ENCODE measurements at places on chromosomes 11 and 22.
A peak's percentile ranks its signal among the peaks of the same experiment; 100 is the strongest.

- peak; percentile 69 for DNase-seq
Observed at GRCh38 chr22:21791635-21792625, 56.3 kb upstream of the YPEL1 start.

GRCh38 chr11:125214601-125215565 lies 50.3 kb downstream of the PKNOX2 start:
- DNase-seq: no peak

DNA sequence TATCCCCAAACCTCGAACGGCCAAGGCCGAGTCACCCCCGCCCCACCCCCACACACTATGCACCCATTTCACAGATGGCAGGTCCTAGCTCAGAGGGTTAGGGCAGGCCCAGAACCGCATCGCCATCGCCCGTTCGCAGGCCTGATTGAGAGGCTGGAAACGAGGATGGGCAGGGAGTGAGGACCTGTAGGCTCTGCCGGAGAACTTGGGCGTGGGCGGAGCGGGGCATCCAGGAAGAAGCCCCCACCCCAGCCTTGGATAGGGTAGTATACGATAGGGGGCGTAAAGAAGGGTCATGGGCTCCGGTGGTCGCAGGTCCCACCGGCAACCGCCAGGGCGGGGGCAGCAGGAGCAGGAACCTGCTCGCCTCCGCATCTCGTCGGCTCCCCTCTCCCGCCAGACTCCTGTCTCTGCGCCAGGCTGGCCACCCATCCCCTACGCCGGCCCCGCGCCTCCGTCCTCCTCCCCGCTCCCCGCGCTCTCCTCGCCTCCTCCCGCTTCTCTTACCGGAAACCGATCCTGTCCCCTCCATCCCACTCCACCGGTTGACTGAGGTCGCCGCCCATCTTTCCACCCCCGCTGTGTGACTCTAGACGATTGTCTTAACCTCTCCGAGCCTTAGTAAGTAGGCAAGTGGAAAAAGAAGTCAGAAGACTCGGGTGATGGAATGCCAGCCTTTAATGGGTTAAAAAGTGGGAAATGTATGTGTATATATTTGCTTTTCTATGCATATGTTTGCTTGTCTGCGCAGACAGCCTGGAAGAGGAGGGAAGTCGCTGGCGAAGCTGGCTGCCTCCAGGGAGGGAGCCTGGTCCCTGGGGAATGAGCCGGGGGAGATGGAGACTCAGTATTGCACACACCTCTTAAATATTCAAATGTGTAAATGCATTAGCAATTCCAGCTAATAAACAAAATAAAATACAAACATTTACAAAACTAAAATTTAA lies 52.8 kb downstream of the CYTH4 start:
- DNase-seq: peak; percentile 14

DNA sequence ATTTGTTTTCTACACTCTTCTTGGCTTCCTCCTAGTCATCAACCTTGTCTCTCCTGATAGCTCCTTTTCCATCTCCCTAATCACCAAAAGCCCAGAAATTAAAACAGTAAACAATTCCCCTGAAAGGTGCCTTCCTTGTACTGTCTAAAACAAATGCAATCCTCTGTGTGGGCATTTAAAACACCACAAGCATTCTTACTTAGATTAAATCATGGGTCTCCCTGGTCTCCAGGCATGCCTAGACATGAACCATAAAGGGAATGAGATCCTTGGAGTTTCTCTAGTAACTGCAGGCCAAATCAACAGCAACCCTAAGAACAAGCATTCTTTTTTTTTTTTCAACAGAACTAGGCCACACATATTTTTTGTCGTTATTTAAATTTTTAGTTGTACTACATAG lies 1.9 kb downstream of the BTG4 start:
- no peak for DNase-seq

DNA sequence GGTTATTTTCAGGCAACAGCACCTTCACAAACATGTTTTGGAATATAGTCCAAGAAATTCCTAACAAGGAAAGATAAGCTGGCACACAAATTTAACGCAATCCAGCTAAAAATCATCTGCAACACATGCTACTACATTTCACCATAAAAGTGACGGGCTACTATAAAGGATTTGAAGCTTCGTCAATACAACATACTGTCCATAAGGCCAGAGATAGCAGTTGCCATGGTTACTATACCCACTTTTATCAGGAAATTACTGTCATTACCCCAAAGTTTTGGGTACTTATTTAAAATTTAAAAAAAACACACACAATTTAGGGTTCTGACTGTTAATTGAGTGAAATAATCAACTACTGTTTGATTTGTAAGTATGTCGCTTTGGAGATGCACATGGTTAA lies 6.9 kb downstream of the PHF21A start:
- no peak for DNase-seq

GRCh38 chr22:45204819-45205218 lies 35.9 kb downstream of the KIAA0930 start:
- DNase-seq: no peak

DNA sequence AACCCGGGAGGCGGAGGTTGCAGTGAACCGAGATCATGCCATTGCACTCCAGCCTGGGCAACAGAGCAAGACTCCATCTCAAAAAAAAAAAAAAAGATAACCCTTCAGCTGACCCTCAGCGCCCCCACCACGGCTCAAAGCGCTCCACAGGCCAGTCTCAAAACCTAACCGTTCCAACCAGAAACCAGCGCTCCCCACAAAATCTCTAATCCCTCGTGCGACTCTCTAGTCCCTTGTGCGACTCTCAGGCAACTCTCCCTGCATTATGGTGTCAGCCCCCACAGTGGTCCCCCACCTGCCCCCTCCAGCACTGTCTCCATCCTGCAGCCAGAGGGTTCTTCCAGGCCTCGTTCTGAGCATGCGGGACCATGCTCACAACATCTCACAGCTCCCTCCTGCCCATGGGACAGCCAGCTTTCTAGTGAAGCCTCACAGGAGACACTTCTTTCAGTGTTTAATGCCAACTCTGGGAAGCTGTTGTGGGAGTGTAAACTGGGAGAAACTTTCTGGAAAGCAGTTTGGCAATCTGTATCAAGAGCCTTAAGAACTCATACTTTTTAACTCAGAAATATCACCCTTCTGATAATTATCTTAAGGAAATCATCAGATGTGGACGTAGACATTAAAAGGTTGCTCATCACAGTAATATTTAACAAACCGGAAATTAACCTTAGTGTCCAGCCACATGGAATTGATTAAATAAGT lies 4.2 kb upstream of the RASGRP2 start:
- no peak for DNase-seq

GRCh38 chr11:123543797-123544196 lies 110.6 kb downstream of the SCN3B start:
- DNase-seq: no peak

DNA sequence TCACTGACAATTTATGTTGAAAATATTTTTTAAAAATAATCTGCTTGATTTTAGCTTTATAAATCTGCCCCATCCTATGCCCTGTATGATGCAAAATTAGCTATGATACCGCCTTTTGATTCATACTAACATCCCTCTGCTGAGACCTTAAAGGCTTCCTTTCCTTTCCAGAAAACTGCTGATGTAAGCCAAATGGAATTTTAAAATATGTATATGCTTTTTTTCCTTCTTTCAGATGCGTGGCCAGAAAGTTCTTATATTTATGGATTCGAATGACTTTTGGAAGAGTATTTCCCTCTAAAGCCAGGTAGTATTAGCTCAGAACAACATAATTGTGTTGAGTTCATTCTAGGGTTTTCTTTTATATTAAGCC lies 34.5 kb downstream of the SFI1 start:
- DNase-seq: no peak

DNA sequence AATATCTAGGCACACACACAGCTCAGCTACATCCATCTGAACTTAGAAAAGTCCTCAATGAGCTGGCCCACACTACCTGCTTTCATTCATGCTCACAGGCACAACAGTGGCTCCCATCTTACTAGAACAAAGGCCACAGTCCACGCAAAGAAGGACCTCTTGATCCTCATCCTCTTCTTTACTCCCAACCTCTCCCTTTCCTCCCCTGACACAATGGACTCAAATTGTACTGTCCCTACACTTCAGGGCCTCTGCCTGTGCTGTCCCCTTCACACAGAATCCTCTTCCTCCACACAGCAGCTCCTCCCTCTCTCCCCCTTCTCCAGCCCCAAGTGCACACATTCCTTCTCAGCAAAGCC lies 12.7 kb downstream of the SMCO4 start:
- no peak for DNase-seq

- no peak for DNase-seq
Observed at GRCh38 chr11:112583261-112583893, 322.7 kb upstream of the PLET1 start.

- DNase-seq: no peak
Observed at GRCh38 chr22:22410121-22410520, 98.4 kb downstream of the ZNF280B start.

DNA sequence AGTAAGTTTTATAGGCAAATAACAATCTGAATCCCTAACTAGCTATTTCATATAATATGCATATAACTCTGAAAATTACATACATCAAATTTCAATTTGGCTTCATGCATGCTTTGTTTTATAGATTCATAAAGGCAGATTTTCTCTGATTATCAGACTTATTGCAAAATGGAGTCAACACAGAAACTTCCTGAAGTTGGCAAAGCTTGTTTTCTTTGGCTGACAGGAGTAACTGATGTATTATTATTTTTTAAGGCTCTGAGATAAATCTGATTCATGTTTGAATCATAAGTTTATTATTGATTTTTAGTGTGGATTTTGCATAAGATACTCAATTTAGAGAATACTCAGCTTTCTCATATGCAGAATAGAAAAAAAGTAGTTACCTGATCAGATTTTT lies 356.3 kb upstream of the CCDC90B start:
- DNase-seq: no peak

DNA sequence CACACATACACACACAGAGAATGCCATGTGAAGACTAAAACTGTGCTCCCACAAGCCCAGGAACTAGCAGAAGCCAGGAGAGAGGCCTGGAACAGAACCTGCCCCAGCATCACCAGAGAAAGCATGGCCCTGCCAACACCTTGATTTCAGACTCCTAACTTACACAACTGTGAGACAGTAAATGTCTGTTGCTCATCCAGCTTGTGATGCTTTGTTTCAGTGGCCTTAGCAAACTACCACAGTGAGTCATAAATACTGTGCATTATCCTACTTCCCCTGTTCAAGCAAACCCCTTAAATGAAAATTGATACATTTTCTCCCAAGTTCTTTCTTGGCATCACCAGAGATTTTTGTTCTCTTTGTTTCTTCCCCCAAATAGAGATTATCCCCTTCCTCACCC lies 1539.4 kb upstream of the TENM4 start:
- DNase-seq: no peak

DNA sequence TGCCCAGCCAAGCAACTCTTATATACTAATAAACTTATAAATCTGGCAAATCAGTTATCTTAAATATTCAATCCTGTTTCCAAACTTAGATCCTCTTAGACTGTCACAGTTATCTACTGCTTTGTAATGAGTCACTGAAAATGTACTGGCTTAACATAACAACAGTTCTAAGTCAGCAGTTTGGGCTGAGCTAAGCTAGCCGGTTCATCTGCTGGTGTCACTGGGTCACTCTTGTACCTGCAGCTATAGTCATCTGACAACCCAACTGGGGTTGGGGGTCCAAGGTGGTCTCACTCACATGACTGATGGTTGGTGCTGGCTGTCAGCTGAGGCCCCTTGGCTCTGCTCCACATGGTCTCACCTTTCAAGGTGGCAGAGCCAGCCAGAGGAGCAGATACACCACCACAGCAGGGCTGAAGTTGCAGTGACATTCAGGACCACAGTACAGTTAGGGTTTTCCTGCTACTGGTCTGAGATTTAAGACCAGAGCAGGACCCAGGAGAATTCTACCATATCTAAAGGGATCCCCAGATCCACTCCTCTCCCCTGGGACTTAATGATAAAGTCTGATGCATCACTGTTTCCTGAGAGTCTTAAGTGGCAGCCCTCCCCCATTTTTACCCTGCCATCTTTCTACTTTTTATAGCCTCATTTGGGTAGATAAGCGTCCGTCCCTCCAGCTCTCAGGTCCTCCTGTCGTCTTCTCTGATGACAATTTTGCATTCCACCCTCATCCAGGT lies 7.9 kb upstream of the MACROD1 start:
- no peak for DNase-seq

- DNase-seq: no peak
Observed at GRCh38 chr11:12267921-12268320, 109.5 kb upstream of the PARVA start.

DNA sequence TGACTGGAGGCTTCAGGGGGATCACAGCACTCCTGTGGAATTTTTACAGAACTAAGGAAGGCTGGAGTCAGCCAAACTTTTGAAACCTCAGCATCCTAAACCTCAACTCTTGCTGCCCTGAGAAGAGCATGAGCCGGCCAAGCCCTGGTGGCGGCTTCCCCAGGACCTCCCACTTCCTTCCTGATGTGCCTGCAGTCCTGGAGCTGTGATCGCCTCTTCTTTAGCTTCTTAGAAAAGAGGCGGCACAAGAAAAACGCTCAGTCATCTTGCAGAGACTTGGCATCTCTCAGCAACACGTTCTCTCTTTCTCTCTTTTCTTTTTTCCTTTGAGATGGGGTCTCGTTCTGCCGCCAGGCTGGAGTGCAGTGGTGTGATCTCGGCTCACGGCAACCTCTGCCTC lies 40.4 kb upstream of the AMPD3 start:
- DNase-seq: no peak

GRCh38 chr22:22772883-22773282 lies 114.7 kb upstream of the IGLL5 start:
- DNase-seq: no peak

DNA sequence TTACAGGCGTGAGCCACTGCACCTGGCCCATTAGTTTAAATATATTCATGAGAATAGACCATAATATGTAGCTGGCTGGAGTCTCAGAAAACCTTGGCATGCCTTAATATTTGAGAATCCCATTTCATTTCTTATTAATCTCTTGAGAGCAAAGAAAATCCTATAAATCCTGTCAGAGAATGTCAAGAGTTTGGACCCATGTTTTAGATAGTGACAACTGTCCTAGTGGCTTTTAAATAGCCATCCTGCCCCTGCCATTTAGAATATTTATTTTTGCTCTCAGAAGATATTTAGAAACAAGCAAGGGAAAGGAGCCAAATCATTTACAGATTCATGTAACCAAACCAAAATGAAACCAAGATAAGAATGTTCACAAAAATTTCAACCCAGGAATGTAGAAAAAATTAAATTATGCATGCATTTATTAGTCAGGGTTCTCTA lies 107.2 kb downstream of the SWAP70 start:
- no peak for DNase-seq

DNA sequence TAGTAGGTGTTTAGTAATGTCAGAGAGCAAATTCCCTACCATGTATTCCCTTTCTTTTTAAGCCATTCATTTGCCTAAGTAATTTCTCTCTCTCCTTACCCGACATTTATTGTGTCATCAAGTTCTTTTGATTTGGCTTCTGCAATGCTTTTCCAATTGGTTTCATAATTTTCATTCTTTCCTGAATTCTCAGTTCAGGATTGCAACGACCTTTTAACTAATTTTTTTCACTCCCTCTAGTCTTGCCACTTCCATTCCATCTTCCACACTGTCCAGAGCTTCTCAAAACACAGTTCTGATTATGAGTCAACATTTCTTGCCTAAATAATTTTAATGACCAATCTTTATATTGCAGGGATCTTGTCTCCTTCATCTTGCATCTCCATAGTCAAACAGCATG lies 41.2 kb upstream of the RAB30 start:
- DNase-seq: no peak
